ENCODE measurements at places on chromosomes 6 and 20.
A peak's percentile ranks its signal among the peaks of the same experiment; 100 is the strongest.

GRCh38 chr20:2172305-2173175 lies 70.9 kb downstream of the STK35 start:
- peaks cover 2% of the 10 kb centered on the region for H3K4me1 ChIP-seq
- H3K27ac ChIP-seq: no peak overlapping the region
- H3K4me3 ChIP-seq: no peak overlapping the region
- no peaks in the 10 kb centered on the region for H3K36me3 ChIP-seq
- peak; percentile 76 for DNase-seq

DNA sequence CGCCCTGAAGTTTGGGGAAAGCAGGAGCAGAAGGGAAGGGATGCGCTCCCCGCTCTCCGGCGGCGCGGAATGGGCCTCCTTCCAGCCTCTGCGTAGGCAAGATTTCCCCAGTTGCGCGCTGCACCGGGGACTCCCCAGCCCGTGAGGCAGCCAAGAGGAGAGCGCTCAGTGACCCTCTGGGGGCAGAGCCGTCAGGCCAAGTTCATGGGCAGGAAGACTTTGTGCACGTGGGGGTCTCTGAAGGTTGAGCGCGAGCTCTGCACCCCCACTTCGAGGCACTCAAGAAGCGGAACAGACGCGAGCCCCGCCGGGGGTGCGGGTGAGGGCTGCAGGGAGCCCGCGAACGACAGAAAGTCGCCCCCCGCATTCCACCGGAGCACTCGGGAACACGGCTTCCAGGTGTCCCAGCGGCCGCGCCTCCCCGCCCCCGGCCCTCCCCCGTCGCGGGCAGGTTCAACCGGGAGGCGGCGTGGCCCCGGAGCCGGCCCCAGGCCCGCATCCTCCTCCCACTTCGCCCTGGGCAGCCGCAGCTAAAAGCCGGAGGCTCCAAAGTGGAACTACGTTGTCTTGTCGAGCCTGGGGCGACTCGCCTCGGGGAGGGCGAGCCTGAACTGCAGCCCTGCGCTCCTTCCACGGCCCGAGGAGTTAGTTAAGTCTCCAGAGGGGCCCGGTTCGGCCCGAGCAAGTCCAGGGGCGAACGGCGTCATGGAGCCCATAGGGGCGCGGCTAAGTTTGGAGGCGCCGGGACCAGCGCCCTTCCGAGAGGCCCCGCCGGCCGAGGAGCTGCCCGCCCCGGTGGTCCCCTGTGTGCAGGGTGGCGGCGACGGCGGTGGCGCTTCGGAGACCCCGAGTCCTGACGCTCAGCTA lies at the start of gene PPP1R3G:
PPP1R3G (plus strand) TSS at position 561 of the 867 bp plus-strand sequence; CDS start at position 706, 145 bp downstream.
- H3K4me3 ChIP-seq: peak within 1 kb of the TSS; percentile 72
- peak; percentile 35 for DNase-seq
- no peaks in the 10 kb centered on the region for H3K36me3 ChIP-seq
- peaks cover 2% of the 10 kb centered on the region for H3K4me1 ChIP-seq
- peaks cover 34% of the 10 kb centered on the region for H3K27me3 ChIP-seq
- H3K27ac ChIP-seq: no peak within 1 kb of the TSS

GRCh38 chr6:42781796-42782688 lies at the start of gene BICRAL:
TSS of gene BICRAL (plus strand) at chr6:42782052. CDS start at chr6:42822023, 39,971 bp downstream.
- peak within 1 kb of the TSS; percentile 75 for H3K4me3 ChIP-seq
- H3K4me1 ChIP-seq: peaks cover 42% of the 10 kb centered on the region
- peaks cover 16% of the 10 kb centered on the region for H3K36me3 ChIP-seq
- peak within 1 kb of the TSS; percentile 100 for H3K27ac ChIP-seq
- no peaks in the 10 kb centered on the region for H3K27me3 ChIP-seq
- DNase-seq: peak; percentile 77

- H3K36me3 ChIP-seq: no peaks in the 10 kb centered on the region
- peaks cover 5% of the 10 kb centered on the region for H3K4me1 ChIP-seq
- H3K4me3 ChIP-seq: no peak overlapping the region
These were observed 70.4 kb upstream of the FUCA2 start for GRCh38 chr6:143581835-143582480.

- DNase-seq: no peak
- peaks cover 5% of the 10 kb centered on the region for H3K4me1 ChIP-seq
- H3K27ac ChIP-seq: no peak overlapping the region
- no peaks in the 10 kb centered on the region for H3K36me3 ChIP-seq
These were observed 134.2 kb downstream of the CEP57L1 start for GRCh38 chr6:109229536-109229935.

- DNase-seq: no peak
- H3K4me3 ChIP-seq: no peak overlapping the region
- no peaks in the 10 kb centered on the region for H3K27me3 ChIP-seq
These were observed 30.9 kb upstream of the SLA2 start for GRCh38 chr20:36676701-36677421.

GRCh38 chr6:107185391-107185970 lies 70.2 kb upstream of the BEND3 start:
- no peaks in the 10 kb centered on the region for H3K4me1 ChIP-seq
- no peaks in the 10 kb centered on the region for H3K36me3 ChIP-seq
- no peak overlapping the region for H3K27ac ChIP-seq
- DNase-seq: no peak

DNA sequence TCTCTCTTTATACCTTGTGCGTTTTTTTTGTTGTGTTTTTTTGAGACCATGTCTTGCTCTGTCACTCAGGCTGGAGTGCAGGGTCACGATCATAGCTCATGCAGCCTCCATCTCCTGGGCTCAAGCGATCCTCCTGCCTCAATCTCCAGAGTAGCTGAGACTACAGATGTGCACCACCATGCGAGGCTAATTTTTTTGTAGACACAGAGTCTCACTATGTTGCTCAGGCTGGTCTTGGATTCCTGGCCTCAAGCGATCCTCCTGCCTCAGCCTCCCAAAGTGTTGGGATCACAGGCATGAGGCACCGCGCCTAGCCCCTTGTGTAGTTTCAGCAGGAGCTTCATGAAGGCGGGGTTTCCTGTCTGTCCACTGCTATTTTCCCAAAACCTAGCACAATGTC lies 27.3 kb downstream of the PDRG1 start:
- H3K4me3 ChIP-seq: no peak overlapping the region
- peaks cover 25% of the 10 kb centered on the region for H3K27me3 ChIP-seq
- no peak for DNase-seq

GRCh38 chr6:128112494-128112893 lies 211.6 kb upstream of the THEMIS start:
- DNase-seq: no peak
- peak overlapping the region; percentile 31 for H3K27ac ChIP-seq
- H3K4me1 ChIP-seq: peaks cover 14% of the 10 kb centered on the region

DNA sequence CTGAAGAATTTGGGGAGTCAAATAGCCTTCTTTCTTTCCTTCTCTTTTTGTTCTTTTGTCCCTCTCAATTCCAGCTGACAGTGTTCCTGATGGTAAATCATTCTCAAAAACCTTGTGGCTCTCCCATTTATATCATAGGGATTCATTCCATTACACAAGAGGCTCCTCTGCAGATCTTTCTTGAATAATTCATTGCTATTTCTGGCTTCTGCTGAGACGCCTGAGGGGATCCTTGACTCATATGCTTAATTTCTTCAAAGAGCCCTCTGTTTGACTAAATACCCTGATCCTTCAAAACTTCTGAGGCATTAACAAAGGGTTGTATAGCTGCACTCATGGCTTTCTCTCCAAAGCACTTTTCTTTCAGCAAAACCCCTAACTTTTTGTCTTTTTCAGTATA lies 289.3 kb downstream of the FARS2 start:
- H3K27ac ChIP-seq: no peak overlapping the region
- DNase-seq: no peak
- H3K4me3 ChIP-seq: no peak overlapping the region
- H3K27me3 ChIP-seq: no peaks in the 10 kb centered on the region

DNA sequence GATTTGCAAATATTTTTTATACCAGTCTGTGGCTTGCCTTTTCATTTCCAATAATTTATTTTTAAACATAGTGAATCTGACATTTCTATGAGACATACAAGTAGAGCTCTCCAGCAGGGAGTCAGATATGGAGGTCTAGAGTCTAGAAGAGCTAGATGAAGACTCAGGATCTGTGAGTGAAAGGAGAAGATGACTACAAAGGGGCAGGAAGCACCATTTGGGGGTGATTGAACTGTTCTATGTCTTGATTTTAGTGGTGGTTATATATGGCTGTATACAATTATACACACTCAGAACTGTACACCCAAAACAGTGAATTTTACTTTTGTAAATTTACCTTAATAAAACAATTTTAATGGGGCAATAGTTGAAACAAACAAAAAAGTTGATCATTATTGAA lies 127.9 kb upstream of the BACH2 start:
- H3K27ac ChIP-seq: peak overlapping the region; percentile 91
- H3K27me3 ChIP-seq: no peaks in the 10 kb centered on the region
- no peak overlapping the region for H3K4me3 ChIP-seq
- no peak for DNase-seq

GRCh38 chr6:37170273-37171200 lies 585 bp downstream of the PIM1 start:
- H3K27me3 ChIP-seq: no peaks in the 10 kb centered on the region
- H3K4me1 ChIP-seq: peaks cover 44% of the 10 kb centered on the region
- peaks cover 48% of the 10 kb centered on the region for H3K36me3 ChIP-seq
- peak overlapping the region; percentile 91 for H3K27ac ChIP-seq

- no peak for DNase-seq
- H3K36me3 ChIP-seq: peaks cover 15% of the 10 kb centered on the region
- H3K27me3 ChIP-seq: no peaks in the 10 kb centered on the region
These were observed 5.5 kb upstream of the MTG2 start for GRCh38 chr20:62177307-62177706.

GRCh38 chr20:36364506-36364905 lies 58.4 kb downstream of the DLGAP4 start:
- no peaks in the 10 kb centered on the region for H3K27me3 ChIP-seq
- no peak overlapping the region for H3K4me3 ChIP-seq
- no peaks in the 10 kb centered on the region for H3K4me1 ChIP-seq
- H3K27ac ChIP-seq: no peak overlapping the region
- no peaks in the 10 kb centered on the region for H3K36me3 ChIP-seq

DNA sequence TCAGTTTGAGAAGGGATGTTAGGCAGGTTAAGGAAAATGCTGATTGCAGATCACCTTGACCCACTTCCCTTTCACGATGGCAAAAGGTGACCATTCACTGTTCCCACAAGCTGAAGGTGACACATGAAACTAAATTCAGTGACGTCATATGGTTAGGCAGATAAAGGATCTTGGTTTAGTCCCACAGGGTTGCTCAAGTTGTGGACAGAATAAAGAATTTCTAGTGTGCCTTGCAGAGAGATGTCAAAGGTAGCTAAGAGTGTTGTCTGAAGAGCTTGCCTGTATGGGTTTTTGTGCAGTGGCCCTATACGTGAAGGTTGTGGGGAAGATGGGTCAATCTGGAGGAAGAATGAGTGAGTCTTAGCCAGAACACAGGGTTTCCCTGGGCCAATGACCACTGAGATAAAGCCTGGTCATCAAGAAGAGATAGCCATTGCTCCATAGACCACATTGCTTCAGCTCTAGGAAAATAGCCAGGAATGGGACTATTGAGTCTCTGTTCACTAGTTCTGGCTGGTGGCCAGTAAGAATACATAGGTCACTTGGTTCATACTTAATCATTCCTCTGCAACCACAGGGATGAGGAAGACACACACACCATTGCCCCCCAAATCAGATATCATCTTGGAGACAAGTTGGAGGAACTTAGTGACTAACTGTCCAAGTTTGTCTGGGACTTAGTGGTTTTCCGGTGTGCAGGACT lies 148.5 kb upstream of the ATXN1 start:
- H3K27ac ChIP-seq: no peak overlapping the region
- DNase-seq: no peak
- no peaks in the 10 kb centered on the region for H3K36me3 ChIP-seq
- H3K4me3 ChIP-seq: no peak overlapping the region

DNA sequence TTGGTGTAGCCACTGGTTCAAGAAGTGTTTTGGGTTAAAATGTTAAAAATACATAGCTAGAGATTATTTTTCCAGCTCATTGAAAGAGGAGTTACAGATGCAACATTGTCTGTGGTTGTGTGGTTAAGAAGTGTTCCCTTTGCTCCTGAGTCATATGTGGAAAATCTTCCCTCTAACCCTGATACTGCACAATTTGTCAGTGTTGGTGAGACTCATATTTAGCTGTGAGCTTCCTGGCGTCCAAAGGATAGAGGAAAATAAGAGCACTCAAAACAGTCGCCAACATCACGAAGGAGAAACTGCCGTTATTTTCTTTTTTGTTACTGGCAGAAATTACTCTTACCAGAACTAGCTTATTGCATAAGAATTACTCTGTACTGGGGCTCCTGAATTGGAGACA lies 250.4 kb downstream of the CDH4 start:
- H3K27ac ChIP-seq: no peak overlapping the region
- no peaks in the 10 kb centered on the region for H3K27me3 ChIP-seq
- no peaks in the 10 kb centered on the region for H3K36me3 ChIP-seq
- no peak for DNase-seq
- H3K4me3 ChIP-seq: no peak overlapping the region

GRCh38 chr6:37452522-37452921 lies 19.5 kb downstream of the CMTR1 start:
- H3K27me3 ChIP-seq: no peaks in the 10 kb centered on the region
- peaks cover 60% of the 10 kb centered on the region for H3K36me3 ChIP-seq
- peaks cover 12% of the 10 kb centered on the region for H3K4me1 ChIP-seq
- no peak for DNase-seq

GRCh38 chr6:92617721-92618120 lies 801.6 kb downstream of the EPHA7 start:
- H3K27me3 ChIP-seq: no peaks in the 10 kb centered on the region
- H3K4me1 ChIP-seq: no peaks in the 10 kb centered on the region
- no peak for DNase-seq
- H3K27ac ChIP-seq: no peak overlapping the region
- no peaks in the 10 kb centered on the region for H3K36me3 ChIP-seq

- no peak overlapping the region for H3K27ac ChIP-seq
- H3K4me3 ChIP-seq: no peak overlapping the region
- H3K36me3 ChIP-seq: no peaks in the 10 kb centered on the region
These were observed 28.2 kb downstream of the PDRG1 start for GRCh38 chr20:31923388-31924331.

GRCh38 chr20:50415516-50416268 lies 94.5 kb upstream of the PTPN1 start:
- H3K4me3 ChIP-seq: no peak overlapping the region
- no peaks in the 10 kb centered on the region for H3K36me3 ChIP-seq
- H3K27me3 ChIP-seq: peaks cover 2% of the 10 kb centered on the region
- no peak overlapping the region for H3K27ac ChIP-seq
- no peaks in the 10 kb centered on the region for H3K4me1 ChIP-seq

DNA sequence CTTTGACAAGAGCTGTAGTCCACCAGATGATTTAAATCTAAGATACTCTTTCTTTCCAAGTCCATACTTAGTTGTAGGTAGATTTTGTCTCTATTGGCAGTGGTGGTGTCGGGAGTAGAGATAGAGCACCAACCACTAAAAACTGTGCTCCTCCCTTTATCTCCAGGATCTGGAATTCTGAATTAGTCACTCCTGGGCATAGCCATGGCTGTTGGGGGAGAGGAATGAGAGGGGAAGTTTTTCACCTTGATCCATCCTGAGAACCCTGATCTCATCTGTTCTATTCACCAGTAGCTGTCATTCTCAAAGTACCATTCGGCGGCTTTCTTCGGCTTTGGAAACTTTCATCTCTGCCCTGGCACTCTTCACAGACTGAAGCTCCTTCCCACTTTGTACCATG lies 35.6 kb upstream of the NKX2-4 start:
- H3K4me3 ChIP-seq: no peak overlapping the region
- no peak for DNase-seq
- no peak overlapping the region for H3K27ac ChIP-seq
- no peaks in the 10 kb centered on the region for H3K36me3 ChIP-seq
- H3K4me1 ChIP-seq: no peaks in the 10 kb centered on the region

- H3K27ac ChIP-seq: no peak overlapping the region
- no peaks in the 10 kb centered on the region for H3K36me3 ChIP-seq
- H3K4me1 ChIP-seq: no peaks in the 10 kb centered on the region
- peaks cover 7% of the 10 kb centered on the region for H3K27me3 ChIP-seq
These were observed 147.0 kb downstream of the LINC00237 start for GRCh38 chr20:20959031-20959755.
